ENCODE measurements at places on chromosomes 13 and 19. TPM values are rescaled to one million over a fixed set of nuclear protein-coding genes. Genes with fewer than 3 reads are reported as not detected.

The KCNJ14 gene
- 3.6 TPM for total RNA-seq

The LYPD5 gene
- total RNA-seq: 0.97 TPM

The FPR3 gene
- total RNA-seq: 3.2 TPM

The MBOAT7 gene
- total RNA-seq: 55.5 TPM

The CYP2F1 gene
- total RNA-seq: not detected

The IGFL3 gene
- not detected for total RNA-seq

The RASAL3 gene
- total RNA-seq: 229 TPM

The CARD8 gene
- total RNA-seq: 310 TPM

The SYNGR4 gene
- total RNA-seq: not detected

The LILRA1 gene
- total RNA-seq: not detected

The PLEKHA4 gene
- total RNA-seq: 2.8 TPM

The CNOT3 gene
- total RNA-seq: 80.0 TPM

The PALM gene
- not detected for total RNA-seq

The OR7A5 gene
- total RNA-seq: not detected

The GJB6 gene
- 0.69 TPM for total RNA-seq

The TNFSF9 gene
- total RNA-seq: 0.64 TPM

The GSX1 gene
- not detected for total RNA-seq

The SIGLEC10 gene
- 0.12 TPM for total RNA-seq

The RGL3 gene
- total RNA-seq: not detected

The PPP6R1 gene
- 161 TPM for total RNA-seq

The SLC1A6 gene
- total RNA-seq: not detected

The SULT2A1 gene
- total RNA-seq: not detected

The KIR3DL1 gene
- total RNA-seq: not detected

The HS6ST3 gene
- total RNA-seq: not detected

The KDELR1 gene
- total RNA-seq: 63.2 TPM

The ATP1A3 gene
- total RNA-seq: 2.7 TPM

The VSTM2B gene
- not detected for total RNA-seq

The GDF15 gene
- total RNA-seq: 1.2 TPM

The PDCD5 gene
- total RNA-seq: 61.1 TPM

The ZNF675 gene
- total RNA-seq: 34.3 TPM

The FBN3 gene
- total RNA-seq: not detected

The SLITRK6 gene
- not detected for total RNA-seq

The MYPOP gene
- 15.1 TPM for total RNA-seq

The SULT2B1 gene
- total RNA-seq: not detected

The CACNG7 gene
- total RNA-seq: not detected

The INSR gene
- 1.2 TPM for total RNA-seq

The PRR20D gene
- not detected for total RNA-seq

The TINCR gene
- 1.4 TPM for total RNA-seq

The AXL gene
- 0.32 TPM for total RNA-seq

The TMPRSS9 gene
- total RNA-seq: not detected

The LGALS7 gene
- not detected for total RNA-seq

The DDA1 gene
- 42.6 TPM for total RNA-seq
